Non-pigmented ciliary epithelial cell (primary cell): ENCODE measurements at places on chromosomes 2 and 18.

DNA sequence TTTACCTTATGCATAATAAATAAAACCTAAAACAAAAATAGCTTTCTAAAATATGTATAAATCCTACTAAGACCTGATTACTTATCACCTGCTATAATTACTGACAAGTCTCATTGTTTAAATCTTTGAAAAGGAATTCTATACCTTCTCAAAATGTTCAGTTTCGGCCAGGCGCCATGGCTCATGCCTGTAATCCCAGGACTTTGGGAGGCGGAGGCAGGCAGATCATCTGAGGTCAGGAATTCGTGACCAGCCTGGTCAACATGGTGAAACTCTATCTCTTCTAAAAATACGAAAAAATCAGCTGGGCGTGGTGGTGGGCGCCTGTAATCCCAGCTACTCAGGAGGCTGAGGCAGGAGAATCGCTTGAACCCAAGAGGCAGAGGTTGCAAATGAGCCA, 58.1 kb downstream of the RELCH start:
- DNase-seq, result no peak

DNA sequence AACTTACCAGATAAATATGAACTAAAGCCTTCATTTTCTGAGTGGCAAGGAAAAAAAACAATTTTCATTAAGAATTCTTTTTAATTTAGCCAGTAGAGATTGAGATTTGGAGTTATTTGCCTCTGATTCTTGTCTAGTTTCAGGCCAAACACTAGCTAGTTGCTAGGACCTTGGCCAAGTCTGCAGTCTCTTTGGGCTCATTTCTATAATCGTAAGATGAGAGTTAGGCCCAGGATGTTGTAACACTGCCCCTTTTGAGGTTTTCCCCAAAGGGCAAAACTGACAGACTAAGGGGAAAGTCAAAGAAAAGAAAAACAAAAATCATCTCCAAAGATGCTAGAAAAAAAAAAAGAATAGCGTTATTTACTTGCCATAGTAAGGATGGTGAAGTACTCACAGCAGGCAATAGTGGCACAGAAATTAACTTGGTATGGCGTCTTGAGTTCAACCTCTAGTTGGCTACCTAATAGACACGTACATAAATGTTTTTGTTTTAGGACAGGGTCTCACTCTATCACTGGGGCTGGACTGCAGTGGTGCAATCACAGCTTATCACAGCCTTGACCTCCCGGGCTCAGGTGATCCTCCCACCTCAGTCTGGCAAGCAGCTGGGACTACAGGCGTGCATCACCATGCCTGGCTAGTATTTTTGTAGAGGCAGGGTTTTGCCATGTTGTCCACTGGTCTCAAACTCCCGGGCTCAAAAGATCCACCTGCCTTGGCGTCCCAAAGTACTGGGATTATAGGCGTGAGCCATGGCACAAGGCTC, 23.0 kb upstream of the ADAM17 start:
- no peak for DNase-seq

DNA sequence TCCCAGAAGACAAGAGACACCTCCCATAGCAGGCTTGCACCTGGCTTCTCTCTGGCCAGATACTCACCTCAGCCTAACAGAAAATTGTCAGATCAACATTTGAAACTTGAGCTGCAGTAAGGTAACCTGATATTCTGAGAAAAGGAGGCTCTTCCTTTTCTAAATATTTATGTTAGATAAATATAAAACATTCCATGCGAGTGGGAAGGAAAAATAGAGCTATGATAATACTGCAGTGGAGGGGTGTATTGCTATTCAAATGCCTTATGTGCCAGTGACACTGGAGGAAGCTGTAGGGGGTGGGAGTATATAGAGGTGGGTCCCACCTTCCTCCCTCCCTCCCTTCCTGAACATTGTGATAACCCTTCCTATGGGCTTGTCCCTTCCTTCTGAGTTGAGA, 515.5 kb upstream of the CHAC2 start:
- no peak for DNase-seq

DNA sequence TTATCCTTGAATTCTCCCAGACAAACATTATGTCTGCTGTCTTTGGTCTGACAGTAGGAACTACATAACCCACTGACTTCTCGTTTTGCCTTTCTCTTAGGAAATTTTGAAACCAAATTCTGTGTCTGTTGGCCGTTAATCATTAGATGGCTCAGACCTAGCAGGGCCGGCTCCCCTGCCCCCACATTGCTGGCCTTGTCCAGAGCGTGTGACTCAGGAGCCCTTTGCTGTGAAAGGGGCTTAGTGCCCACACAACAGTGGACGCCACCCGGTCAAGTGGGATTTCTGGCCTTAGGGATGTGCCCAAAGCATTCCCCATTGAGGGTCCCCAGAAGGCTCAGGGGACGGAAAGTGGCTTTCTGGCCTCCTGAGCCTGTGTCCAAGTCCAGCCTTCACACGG, 137.5 kb downstream of the CTIF start:
- no peak for DNase-seq

- no peak for DNase-seq
Observed at GRCh38 chr2:168611896-168612650, 156.0 kb downstream of the CERS6 start.

- DNase-seq, result no peak
Observed at GRCh38 chr2:226838722-226839121, 2.9 kb downstream of the RHBDD1 start.

DNA sequence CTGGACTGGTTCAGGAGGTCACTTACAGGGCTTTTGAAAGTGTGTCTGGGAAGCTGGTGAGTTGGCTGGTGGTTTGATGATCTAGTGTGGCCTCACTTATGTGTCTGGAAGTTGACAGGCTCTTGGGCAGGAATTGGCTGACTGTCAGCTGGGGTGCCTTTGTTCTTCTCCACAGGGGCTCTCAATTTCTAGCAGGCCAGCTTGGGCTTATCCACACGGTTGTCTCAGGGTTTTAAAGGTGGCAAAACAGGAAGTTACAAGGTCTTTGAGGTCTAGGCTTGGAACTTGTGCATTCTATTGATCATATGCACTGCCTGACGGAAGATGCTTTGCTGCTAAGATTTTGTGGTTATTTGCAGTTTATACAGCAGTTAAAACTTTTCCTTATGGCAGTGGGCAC, 52.0 kb upstream of the CELF4 start:
- DNase-seq, result no peak

DNA sequence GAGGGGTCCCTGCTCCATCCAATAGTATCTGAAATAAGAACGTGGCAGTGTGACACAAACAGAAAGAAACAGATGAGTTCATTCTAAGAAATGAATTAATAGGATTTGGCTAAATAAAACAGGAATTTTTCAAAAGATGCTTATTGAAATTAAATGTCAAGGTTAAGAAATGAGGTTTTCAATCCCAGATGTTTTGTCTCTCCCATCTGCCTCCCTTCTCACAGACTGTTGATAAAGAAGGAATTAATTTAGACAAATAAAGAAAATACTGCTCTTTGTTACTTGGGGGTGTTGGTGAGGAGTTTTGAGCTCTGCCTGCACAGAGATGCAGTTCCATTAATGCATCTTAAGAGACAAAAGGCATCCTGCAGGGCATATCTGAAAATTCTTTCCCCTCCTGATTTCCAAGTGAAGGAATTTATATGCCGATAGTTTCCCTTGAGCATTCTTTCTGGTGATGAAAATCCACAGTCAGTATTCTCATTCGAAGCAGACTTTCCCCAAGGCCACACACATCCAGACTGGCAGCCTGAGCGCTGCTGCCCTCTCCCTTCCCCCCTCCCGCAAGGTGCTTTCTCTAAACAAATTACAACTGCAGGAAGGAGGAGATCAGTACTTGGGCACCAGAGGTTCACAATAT, 385.4 kb upstream of the RND3 start:
- no peak for DNase-seq

- DNase-seq, result no peak
Observed at GRCh38 chr2:134216152-134216829, 37.6 kb upstream of the MGAT5 start.

- no peak for DNase-seq
Observed at GRCh38 chr2:195830968-195831950, 174.2 kb downstream of the SLC39A10 start.

DNA sequence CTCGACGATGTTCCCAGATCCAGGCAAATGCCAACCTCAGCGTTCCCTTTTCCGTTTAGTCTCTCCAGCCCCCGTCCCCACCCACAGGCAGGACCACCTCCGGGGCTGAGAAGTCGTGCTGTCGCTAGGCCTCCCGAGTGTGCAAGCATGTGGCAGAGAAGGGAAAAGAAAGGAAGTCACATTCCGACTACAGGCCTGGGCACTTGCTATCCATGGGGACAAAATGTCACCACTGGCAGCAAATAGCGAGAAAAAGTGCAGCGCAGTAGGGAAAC, 420 bp downstream of the PIGN start:
- no peak for DNase-seq

DNA sequence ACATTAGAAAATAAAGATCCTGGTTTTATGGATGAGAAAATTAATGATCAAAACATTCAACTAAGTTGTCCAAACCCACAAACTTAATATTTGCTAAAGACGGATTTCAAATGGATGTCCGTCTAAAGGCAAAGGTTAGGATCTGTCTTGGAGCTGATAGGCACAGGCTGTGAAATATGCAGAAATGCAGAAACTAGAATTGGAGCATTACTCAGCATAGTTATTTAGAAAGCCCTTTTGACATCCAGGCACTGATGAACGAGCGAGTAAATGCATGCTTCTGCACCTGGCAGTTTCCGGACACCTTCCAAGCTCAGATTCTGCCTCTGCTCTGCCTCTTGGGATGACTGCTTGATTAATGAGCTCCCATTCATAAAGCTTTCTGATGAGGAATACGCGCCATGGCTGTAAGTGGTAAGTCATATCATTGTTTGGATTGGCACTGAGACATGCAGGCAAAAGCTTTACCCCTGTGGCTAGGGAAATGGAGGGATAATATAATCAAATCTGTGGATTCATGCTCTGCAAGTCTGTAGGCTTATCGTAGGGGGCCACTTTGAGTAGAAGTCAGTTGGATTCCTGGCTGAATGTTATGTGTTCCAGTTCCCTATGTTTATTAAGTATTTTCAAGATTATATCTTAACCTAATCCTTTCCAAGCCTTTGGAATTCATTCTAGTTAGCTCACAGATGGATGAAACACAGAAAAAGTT, 2176.3 kb upstream of the CELF4 start:
- no peak for DNase-seq

DNA sequence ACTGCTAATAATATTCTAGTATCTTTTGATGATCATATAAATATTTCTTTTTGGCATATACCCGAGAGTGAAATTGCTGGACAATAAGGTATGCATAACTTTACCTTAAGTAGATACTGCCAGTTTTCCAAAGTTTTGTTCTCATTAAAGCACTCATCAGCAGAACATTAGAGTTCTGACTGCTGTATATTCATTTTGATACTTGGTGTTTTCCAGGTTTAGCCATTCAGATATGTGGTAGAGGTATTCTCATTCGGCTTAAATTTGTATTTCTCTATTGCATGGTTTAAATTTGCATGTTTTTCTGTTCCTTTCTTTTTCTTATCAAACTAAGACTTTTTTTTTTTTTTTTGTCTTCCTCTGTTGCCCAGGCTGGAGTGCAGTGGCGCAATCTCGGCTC, 18.2 kb downstream of the CYBRD1 start:
- DNase-seq, result no peak

DNA sequence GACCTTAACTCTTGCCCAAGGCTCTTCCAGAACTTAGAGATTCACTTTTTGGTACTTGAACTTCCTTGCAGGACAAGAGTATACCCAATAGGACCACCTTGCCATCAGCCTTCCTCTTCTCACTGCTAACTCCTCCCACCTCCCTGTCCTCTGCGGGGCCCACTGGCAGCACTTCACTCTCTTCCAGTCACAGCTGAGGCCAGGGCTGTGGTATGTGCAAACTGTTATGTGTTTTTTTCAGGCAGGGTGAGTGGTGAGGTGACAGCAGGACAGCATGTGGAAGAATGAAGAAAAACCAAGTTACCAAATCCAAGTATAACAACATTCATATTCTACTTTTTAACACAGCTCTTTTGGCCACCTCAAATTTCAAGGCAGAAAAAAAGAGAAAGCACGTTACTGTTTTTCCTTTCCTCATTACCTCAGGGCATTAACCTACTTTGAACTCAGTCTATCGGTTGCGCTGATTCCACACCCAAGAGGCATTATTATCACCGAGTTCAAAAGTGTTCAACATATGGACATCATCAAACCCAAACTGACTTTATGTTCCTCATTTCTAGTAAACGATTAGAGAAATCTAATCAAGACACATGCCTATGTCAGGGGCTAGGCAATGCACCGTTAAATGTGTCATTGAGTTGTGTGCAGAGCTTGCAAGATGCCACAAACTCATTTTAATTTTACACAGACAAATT, 605.2 kb upstream of the SYT4 start:
- no peak for DNase-seq

DNA sequence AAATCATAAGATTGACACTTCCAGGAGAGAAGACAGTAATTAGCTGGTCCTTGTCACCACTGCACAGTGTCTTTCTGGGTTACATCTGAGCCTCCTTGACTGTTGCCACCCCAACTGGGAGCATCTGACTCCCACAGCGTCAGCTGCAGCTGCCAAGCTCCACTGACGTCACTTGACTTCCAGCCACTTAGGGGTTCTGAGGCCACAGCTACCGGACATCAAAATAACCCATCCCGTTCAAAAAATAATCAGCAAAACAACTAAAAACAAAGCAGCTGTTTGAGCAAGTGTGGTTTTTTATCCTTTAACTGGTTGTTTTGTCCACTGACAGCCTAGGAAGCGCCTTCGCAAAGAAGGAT, 206.5 kb upstream of the AGAP1 start:
- no peak for DNase-seq
